Activated T-cell treated with anti-CD3 and anti-CD28 coated beads for 24 hours (primary cell): ENCODE measurements at places on chromosomes 11 and 22.

DNA sequence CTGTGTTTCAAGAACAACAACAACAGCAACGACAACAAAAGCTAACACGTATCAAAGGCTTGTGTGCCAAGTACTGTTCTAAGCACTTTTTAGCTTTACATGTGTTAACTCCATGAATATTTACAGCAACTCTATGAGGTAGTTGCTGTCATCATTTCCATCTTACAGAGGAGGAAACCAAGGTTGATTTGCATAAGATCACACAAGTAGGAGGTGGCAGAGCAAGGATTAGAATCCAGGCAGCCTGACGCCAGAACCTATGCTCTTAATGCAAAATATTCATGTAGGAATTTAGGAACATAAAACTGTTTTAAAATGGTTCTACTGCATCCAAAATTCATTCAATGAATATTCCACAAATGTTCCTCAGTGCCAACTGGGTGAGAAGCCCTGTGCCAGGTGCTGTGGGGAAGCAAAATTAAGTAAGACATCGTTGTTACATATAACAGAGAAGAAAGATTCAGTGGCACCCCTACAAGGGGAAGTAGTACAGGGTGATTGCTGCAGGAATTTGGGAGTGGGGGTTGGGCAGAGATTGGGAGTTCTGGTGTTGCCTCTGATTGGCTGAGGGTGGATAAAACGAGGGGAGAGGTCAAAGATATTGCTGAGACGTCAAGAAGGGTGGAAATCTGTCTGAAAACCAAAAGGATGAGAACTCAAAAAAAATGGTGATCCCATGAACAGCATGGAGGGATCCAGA is 86.1 kb upstream of the ARHGAP20 start:
- DNase-seq: no peak

GRCh38 chr11:2186669-2187279 is 15.2 kb upstream of the TH start:
- DNase-seq: peak; percentile 28

GRCh38 chr22:47168441-47168840 is 406.0 kb downstream of the TBC1D22A start:
- DNase-seq: no peak

DNA sequence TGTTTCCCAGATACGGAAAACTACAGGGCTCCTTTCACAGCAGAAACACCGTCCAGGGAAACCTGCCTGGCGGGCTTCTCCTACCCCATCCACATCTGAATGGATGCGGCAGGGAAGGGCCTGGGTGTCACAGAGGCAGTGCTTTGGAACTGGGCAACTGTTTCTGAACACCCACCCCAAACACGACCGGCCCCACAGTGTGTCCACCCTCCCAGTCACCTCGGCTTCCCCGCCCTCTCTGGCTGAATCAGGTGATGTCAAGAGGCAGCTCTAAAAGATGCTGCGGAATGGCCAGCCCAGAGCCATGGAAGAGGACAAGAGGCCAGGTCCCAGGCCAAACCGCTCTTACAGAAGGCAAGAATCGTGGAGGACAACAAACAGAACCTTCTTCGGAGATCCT is 22.0 kb downstream of the IFT27 start:
- no peak for DNase-seq
